Activated CD4-positive, alpha-beta T cell treated with anti-CD3 and anti-CD28 coated beads for 4 hours (primary cell): ENCODE measurements at places on chromosomes 6 and 20.

DNA sequence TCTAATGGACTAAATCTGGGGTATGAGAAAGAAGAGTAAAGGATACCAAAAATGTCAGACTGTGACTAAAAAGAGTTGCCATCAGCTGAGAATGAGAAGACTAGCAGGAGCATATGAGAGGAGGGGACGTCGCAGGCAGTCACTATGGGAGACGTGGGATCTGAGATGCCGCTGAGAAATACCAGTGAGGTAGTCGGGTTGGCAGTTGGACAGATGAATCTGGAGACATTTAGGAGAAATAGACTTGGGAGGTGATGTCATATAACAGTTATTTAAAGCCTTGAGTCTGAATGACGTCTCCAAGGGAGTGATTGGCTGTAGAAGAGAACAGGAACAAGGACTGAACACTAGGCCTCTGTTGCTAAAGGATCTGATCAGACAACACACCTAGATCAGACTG lies 51.5 kb upstream of the TRIM26 start:
- DNase-seq, result no peak

DNA sequence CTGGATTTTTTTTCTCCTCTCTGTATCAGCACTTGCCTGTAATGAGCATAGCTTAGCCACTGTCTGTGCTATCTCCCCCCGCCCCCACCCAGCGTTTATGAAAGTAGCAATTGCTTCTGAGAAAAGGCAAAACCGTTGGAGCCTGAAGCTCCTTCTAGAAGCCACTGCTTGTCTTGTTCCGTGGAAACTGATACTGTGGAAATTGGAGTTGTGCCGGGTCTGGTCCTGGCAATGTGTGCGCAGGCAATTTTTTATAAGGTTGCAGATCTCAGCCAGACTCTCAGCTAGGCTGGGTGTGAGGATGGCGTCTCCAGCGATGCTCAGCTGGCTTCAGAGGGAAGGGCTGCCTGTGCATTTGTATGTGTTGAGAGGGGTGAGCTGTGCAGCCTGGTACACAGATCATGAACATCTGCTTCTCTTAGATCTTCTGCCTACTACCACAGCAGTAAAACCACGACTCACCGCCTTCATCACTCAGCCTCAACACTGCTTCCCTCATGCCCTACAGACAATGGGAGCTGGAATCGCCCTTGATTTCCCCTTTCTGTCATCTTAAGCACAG lies 72.4 kb upstream of the GTSF1L start:
- DNase-seq, result no peak

GRCh38 chr6:36848658-36849441 lies 9.6 kb upstream of the CPNE5 start:
- no peak for DNase-seq

- no peak for DNase-seq
Measured at GRCh38 chr20:8389381-8390036, 257.4 kb downstream of the PLCB1 start.

DNA sequence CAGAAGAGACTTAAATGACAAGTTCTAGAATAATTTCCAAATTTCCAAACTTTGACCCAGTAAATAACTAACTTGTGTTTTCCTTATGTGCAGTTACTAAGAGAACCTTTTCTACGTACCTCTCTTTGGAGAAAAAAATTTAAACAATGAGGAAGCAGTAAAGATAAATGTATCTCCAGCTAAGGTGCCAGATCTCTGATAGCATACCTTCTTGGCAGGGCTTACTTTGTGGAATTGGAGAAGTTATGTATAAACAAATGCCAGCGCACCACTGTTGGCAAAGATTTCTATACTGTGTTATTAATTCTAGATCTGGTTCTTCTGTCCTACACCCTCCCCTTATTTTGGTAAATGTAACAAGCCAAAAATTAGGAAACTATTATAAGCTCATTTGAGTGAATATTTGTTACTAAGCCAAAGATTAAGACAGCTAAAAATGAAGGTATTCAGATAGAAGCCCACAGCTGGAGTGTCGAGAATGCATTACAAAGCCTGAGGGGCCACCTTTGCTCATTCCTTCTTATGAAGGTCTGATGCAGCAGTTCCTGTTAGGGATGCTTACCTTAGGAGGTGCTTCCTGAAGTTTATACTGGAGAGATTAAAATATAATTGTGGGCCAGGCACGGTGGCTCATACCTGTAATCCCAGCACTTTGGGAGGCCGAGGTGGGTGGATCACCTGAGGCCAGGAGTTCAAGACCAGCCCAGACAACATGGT lies 373.1 kb upstream of the SOX4 start:
- no peak for DNase-seq

- DNase-seq, result peak; percentile 79
Measured at GRCh38 chr6:26158076-26158580, 70.9 kb downstream of the HFE start.

DNA sequence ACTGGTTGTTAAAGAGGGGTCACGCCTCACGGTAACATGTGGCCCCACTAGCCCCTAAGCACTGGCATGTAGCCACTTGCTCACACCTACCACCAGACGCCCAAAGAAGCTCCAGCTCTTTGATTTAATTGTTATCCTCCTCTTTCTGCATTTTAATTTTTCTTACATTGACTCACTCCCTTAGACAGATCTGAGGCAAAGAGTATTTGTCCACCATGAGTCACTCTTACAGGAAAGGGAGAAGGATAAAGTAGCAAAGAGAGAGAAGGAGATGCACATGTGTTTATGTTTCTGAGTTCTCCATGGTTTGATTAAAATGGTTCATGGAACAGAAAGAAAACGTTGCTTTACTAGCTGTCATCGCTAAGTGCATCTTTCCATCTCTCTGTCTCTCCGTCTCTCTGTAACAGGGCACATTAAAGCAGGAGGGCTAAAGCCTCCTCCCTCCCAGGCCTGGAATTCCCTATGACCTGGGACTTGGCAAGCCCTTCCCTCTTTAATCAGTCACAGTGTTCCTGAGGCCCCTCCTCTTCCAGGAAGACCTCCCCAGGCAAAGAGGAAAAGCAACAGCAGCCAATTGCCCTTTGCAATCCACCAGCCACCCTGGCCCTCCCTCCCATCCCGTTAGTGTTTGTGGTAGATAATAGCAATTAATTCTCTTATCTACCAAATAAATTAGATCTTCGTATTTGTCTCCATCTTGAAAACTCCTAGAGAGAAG lies 112.8 kb upstream of the TSHZ2 start:
- DNase-seq, result no peak

- DNase-seq, result no peak
Measured at GRCh38 chr20:13934992-13935894, 55.2 kb downstream of the SEL1L2 start.

DNA sequence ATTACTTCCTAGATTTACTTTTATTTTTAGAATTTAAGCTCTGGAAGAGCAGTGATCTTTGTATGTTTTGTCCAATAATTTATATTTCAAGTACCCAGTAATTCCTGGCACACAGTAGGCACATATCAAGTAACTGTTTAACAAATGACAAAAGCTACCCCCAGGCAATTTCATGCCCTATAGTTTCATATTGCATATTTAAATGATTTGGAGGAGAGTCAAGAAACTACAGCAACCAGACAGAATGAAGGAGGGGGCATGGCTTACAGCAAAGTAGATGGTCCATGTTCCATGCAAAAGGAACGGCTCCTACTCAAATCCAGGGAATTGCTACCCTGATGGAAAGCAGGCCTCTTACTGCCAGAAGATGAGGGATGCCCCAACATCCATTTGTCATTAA lies 113.5 kb downstream of the ARHGAP18 start:
- DNase-seq, result no peak

DNA sequence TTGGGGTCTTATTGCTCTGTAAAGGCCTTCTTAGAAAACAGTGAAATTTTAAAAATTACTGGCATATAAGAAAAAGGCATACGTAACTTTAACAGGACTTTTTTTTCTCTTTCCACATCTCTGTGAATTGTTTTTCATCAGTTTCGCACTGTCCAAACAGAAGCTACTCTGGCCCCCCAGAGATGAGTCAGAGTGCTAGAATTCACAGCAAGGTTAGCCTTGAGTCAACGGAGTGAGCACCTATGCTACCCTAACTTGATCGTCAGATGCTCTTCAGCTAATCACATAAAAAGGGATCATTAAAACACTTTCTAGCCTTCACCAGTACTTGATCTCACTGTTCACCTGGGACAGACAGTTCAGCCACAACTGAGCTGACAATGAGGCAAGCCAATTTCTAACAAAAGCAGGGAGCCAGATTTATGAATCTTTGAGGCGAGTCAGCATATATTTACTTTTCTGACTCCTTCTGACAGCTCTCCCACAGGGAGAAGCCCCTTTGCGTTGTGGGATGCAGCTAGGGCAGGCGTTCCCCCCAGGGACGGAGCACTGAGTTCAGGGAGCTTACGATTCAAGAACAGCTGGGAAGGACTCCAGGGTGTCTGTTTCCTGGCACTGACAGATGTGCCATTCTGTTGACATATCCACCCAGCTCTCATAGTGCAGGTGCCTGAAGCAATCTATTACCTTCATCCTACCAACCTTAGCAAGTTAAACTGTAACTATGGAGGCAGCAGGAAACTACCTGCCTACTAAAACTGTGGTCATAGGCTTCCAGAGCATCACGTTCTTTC lies 46.4 kb upstream of the SPDEF start:
- DNase-seq, result no peak

DNA sequence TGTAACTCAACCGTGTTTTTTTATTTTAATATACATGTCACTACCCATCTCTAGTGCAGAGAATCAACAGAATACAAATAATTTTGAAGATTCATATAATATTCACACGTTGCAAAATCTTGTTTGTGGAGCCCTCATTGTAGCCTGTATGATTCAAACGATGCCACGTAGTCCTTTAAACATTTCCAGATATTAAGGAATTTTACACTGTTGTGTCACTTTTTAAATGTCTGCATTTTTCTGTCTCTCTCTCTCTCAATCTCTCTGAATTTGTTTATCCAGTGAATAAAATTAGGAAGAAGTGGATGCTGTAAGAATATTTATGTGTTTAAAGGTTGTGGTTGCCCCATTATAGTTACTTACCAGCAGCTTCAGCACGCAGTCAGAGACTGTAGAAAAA lies 262.0 kb downstream of the PAX1 start:
- DNase-seq, result no peak

GRCh38 chr6:18997375-18997826 lies 610.3 kb downstream of the RNF144B start:
- DNase-seq, result no peak

- DNase-seq, result no peak
Measured at GRCh38 chr6:159039885-159040258, 4.9 kb downstream of the TAGAP start.

GRCh38 chr20:37298190-37298939 lies 8.9 kb downstream of the MANBAL start:
- no peak for DNase-seq

DNA sequence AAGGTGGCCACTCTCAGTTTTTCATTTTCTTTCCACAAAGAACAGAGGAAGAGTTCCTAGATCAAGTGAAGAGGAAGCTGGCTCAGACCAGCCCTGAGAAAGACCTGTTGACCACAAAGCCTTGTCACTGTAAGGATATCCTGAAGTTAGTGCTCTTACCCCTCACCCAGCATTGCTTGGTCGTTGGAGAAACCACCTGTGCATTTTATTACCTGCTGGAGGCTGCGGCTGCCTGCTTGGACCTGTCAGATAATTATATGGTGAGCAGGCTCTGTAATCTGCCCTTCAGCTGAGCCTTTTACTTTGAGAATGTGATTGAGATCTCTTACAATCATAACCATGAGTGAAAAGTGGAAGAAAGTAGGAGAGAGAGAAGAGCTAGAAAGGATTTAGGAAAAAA lies 21.9 kb downstream of the TREML1 start:
- no peak for DNase-seq

- no peak for DNase-seq
Measured at GRCh38 chr20:1987826-1988225, 6.0 kb downstream of the PDYN start.

DNA sequence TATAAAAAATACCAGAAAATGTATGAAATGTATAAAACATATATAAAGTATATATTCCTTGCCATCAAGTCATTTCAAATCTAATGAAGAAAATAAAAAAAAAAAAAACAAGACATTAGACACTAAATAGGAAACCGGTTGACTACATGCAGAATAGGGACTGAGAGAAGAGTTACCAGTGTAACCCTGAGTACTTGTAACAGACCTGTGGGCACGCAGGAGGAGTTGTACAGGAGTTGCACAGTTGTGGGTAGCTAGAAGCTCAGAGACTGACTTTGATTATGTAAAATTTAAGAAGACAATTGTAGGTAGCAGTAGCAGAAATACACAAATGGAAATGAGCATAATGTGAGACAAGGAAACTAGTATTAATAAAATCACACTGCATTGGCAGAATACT lies 112.4 kb upstream of the DST start:
- DNase-seq, result no peak

GRCh38 chr6:5726976-5727718 lies 279.6 kb downstream of the NRN1 start:
- no peak for DNase-seq

DNA sequence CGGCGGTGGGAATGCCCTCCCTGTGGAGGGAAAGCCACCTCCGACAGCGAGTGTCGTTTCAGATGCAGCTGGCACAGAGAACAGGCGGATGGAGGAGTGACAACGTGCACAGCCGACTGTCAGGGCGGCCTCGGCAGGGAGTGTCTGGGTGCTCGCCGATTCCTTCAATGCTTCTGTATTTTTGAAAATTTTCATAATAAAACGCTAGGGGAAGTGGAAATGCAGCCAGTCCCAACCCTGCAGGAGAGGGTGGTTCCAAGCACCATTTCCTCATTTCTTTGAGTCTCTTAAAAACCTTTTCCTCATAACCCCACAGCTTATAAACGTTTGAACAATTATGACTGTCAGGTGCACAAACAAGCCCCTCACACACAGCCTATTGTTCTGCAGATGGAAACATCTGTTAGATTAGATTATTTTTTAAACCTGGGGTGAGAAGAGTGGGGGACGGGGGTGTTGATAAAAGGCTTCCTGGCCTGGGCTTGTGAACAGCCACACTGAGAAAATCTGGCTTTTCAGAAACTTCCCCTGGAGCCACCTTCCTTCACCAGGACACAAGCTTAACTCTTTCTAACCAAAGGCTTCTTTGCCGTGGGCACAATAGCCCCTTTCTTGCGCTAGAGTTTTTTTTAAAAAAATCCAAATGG lies 228.9 kb downstream of the ANKRD60 start:
- no peak for DNase-seq

GRCh38 chr6:169391473-169392071 lies 137.9 kb upstream of the THBS2 start:
- DNase-seq, result no peak

GRCh38 chr20:54766483-54766882 lies 291.1 kb downstream of the DOK5 start:
- no peak for DNase-seq
